Activated naive CD4-positive, alpha-beta T cell (primary cell): ENCODE measurements at places on chromosomes 1 and 21.
A peak's percentile ranks its signal among the peaks of the same experiment; 100 is the strongest.

DNA sequence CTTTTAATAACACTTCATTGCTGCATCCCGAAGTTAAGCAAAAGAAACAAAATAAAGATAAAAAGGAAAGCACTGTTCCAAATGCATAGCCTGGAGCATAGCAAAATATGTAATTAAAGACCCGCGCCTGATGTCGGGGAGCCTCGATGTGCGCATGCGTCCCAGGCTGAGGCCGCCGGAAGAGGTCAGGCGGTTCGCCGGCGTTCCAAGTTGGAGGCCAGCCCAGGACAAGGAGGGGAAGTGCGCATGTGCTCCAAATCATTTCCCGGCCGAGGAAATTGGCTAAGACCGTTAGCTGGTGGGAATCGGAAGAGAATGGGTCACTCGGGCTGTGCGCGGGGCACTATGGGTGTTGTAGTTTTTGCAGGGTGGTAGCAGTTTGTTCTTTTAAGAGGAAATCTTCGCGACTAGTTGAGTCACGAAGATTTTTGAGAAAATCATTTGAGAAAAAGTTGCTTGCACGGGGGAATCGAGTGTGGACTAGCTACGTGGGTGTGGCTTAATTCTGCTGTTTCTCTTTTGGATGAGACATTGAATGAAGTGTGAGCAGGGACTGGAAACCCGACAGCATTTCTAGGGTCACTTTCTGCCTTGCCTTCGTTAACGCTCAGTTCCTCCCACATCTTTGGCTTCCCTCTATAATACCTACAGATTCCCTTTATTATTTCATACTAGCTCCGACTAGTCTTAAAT is 31.0 kb upstream of the CD1D start:
- DNase-seq = peak; percentile 4

DNA sequence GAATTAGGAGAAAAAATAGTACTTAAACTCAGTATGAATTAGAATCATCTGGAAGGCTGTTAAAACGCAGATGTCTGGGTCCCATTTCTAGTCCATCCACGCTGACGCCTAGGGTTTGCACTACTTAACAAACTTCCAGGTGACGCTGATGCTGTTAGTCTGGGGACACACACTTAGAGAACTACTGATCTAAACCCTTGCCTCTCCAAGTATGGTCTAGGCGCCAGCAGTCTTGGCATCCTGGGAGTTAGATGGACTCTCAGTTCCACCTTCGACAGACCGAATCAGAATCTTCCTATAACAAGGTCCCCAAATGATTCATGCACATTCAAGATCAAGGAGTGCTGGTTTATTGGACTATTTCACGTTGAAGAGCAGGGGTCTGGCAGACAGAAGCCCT is 11.5 kb downstream of the DIO1 start:
- no peak for DNase-seq

- no peak for DNase-seq
Measured at GRCh38 chr1:222665964-222666363, 46.3 kb downstream of the AIDA start.

DNA sequence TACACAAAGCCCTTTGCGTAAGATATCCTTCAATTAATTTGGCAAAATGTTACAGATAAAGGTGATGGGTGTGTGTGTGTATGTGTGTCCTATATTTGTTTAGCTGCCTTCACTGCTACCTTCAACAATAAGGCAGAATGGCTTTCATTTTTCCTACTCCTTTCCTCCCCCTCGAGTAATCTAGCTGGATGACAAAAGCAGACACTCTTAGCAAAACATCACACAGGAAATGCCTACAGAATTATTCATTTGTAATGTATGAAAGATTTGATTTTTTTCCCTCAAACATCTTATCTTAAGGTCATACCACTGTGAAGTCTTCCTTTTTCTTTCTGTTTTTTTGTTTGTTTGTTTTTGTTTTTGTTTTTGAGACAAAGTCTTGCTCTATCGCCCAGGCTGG is 10.6 kb downstream of the PTPN22 start:
- no peak for DNase-seq

DNA sequence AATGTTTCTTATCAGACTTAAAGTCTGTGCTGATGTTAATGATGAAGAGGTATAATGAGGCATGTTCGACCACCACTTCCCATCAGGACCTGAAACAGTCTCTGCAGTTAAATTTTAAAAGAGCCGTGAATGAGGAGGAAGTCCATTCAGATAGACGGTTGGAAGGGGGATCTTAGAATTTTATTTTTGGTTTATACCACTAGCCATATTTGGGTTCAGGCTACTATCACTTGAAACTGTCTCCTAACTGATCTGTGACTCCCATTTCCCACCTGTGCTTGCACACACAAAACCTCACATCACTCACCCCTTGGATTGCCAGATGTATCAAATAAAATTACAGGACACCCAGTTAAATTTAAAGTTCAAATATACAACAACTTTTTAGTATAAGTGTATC is 9.9 kb upstream of the ANKRD13C start:
- DNase-seq = no peak

DNA sequence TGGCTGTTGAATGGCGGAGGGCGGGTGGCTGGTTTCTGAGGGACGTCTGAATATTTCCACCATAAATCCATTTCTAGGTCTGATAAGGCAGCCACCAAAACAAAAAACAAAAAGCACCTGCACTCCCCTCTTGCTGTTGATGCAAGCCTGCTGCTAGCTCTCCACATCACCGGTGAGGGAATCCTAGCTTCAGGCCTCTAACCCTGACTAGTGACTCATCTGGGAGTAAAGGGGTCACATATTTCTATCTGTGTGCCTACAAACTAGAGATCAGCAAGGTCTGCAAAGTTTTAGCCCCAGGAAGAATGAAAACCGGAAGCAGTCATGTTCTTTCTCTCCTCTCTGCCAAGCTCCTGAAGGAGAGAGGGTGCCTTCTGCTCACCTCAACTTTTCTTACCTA is 10.3 kb upstream of the ERMAP start:
- no peak for DNase-seq

- no peak for DNase-seq
Measured at GRCh38 chr1:161827786-161828185, 61.7 kb downstream of the ATF6 start.

GRCh38 chr1:4684136-4684535 is 29.7 kb downstream of the AJAP1 start:
- no peak for DNase-seq

GRCh38 chr1:29383746-29384371 is 147.5 kb downstream of the PTPRU start:
- no peak for DNase-seq

- no peak for DNase-seq
Measured at GRCh38 chr1:224482619-224483018, 48.0 kb upstream of the WDR26 start.

DNA sequence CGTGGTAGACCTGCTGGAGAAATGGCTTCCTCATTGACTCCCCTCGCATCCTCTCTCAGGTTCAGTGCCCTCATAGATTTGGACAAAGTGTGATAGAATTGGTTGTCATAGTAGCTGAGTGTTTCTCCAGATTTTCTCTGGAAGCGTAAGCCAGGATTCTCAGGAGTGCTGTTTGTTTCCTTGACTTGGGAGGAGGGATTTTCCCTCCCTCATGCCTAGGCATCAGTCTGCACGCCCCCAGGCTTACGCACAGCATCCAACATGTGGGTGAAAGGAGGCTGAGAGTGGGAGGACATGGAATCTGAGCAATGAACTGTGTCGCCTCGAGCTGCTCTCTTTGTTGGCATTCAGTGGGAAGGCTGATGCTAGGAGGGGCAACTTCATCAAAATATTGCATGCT is 503.5 kb downstream of the LTN1 start:
- no peak for DNase-seq

- no peak for DNase-seq
Measured at GRCh38 chr21:41045534-41046268, 122.3 kb upstream of the BACE2 start.

DNA sequence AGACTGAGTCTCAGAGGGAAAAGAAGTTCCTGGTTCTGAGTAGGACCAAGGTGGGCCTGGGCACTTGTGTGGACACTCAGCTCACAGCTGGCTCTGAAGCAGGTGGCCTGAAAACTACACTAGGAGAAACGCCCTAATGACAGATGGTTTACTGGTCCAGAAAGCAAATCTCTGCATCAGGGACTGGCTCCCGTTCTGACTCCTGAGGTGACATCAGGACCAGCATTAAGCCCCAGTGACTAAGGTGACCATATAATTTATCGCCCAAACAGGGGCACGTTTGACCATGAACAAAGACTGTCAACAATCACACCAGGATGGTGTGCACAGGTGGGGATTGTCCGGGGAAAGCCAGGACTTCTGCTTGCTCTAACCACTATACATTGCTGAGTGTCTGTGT is 12.2 kb upstream of the CD34 start:
- DNase-seq = no peak

GRCh38 chr1:44652445-44653106 is 21.7 kb downstream of the TMEM53 start:
- peak; percentile 49 for DNase-seq

DNA sequence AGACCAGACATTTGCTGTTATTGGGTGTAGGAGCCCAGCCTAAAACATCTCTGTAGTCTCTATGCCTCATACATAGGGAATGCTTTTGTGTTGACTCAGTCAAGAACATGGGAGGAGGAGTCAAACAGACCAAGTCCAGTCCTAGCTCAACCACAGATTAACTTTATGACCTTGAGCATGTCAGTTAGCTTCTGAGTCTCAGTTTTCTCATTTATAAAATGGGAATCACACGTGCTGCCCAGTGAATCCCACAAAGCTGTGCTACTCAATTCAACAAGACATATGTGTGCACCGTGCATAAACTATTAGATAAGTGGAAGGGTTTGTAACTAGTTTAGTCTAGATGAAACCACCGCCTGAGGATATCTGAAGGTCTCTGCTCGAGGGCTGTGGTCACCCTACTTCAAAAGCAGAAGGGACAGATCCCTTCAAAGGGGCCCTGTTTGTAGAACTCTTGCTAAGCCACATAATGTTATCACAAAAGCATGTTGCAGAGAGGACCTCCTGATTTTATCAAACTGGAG is 109.5 kb upstream of the NFIA start:
- no peak for DNase-seq

GRCh38 chr1:171898941-171899340 is 57.6 kb downstream of the DNM3 start:
- no peak for DNase-seq

GRCh38 chr1:18877282-18877681 is 17.8 kb upstream of the TAS1R2 start:
- DNase-seq = no peak

DNA sequence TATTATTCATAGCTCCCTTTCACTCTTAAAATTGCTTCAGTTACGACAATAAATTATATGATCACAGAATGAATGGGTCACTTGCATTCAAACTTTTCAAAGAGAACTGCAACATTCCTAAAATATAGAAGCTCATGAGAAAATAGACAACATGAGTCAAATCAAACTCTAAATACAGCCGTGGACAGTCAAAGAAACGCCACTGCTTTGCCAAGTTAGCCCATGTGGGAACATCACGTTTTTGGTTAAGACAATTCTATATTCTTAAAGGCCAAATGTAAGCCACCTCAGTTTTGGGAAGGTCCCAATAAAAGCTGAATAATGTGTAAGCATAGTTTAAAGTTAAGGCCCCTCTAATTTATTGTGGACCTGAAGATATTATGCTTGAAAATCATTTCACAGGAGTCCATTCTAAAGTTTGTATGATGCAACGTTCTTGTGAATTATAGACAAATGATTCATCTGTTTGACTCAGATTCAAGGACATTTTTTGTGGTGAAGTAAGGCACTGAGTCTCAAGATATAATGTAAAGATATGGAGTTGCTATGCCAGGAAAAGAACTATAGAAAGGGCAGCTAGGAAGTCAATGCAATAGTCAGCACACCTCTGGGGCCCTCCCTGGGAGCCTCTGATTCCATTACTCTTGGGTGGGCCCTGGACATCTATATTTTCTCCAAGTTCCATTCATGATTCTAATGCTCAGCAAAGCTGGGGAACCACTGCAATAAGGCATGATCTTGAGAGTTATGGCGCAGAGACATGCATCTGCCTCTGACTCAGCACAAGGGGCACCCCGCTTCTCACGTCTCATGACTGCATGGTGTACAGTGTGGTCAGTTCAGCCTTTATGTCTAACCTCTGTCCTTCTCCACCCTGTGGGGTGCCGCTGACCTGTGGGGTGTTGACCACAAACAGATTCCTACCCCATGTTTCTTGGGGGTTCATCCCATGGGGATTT is 33.9 kb downstream of the ETS2 start:
- no peak for DNase-seq

DNA sequence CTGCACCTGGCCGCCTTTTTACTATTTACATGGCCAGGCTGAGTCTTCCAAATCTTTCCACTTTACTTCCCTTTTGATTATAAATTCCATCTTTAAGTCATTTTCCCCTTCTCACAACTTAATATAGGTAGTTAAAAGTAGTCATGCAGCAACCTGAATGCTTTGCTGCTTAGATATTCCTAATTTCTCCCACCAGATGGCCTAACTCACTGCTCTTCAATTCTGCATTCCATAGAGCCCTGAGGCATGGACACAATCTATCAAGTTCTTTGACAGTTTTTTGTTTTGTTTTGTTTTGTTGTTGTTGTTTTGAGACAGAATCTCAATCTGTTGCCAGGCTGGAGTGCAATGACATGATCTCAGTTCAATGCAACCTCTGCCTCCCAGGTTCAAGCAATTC is 21.7 kb upstream of the FAAH start:
- no peak for DNase-seq

GRCh38 chr1:207603777-207604176 is 41.2 kb upstream of the CR1L start:
- DNase-seq = no peak

- no peak for DNase-seq
Measured at GRCh38 chr1:61337981-61338848, 255.9 kb downstream of the NFIA start.
